MG63 (cell line): ENCODE measurements at places on chromosomes 3 and 15. TPM values are rescaled to one million over a fixed set of nuclear protein-coding genes. Genes with fewer than 3 reads are reported as not detected.
A peak's percentile ranks its signal among the peaks of the same experiment; 100 is the strongest.

TERB2 gene
- not detected in 2 replicates for total RNA-seq

DNA sequence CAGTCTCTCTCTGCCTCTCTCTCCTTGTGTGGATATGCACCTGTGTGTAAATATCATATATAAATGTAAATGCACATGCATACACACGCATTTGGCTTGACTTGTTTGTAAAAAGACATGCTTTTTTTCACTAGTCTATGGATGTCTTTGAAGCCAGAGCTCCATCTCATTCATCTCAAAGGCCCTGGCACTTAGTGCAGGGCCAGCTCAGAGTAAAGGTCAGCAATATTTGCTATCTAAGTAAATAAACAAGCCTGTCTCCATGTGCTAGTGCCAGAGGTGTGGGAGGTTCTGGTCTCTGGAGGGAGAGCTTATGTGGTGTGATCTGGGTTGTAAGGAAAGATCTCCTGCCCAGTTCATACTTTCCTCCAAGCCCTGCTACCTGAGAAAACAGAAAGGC lies 5.6 kb downstream of the CLSTN2 start:
- peak; percentile 24 for DNase-seq

SYNPR gene
- not detected in 2 replicates for total RNA-seq

- no peak for DNase-seq
These were observed 36.7 kb downstream of the TM2D3 start for GRCh38 chr15:101615414-101615985.

- DNase-seq, result no peak
These were observed 81.4 kb upstream of the CRBN start for GRCh38 chr3:3260870-3261269.

DNA sequence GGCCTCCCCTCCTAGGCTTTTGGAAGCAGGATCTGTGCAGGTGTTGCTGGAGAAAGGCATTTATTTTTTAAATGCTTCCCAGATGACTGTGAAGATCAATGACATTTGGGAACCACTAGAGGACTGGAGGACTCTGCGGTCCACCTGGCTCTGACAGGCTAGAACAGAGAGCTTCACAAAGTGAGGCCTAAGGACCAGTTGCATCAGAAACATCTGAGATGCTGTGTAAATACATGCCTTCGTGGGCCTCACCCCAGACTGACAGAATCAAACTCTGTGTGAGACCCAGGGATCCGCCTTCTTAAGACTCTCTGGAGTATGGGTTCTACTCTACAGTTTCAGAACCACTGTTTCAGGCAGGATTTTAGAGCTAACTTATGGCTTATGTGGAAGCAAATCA lies 105.0 kb upstream of the ICE2 start:
- DNase-seq, result no peak

DNA sequence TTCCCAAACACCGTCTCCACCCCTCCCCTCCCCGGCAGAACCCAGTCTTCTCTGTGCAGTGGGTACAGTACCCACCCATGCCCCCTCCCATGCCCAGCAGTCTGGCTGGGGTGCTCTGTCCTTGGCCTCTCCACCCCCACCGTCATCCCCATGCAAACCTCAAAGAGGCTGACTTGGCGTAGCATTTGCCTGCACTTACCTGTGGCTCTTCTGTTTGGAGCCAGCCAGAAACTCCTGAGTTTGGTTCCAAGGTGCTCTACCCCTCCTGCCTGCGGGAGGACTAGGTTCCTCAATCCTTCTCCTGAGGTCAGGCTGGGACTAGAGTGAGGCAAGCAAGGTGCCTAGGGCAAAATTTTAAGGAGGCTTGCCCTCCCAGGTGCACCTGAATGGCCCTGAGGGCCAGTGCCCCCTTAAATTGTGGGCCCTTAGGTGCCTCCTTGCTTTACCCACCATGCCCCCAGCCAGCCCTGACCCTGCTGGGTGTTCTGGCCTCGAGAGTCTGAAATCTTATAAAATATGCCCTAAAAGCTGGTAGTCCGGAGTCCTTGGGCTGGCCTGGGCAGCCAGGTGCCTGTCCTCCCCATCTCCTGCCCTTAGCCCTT lies 47.1 kb upstream of the C15orf39 start:
- DNase-seq, result no peak

DNA sequence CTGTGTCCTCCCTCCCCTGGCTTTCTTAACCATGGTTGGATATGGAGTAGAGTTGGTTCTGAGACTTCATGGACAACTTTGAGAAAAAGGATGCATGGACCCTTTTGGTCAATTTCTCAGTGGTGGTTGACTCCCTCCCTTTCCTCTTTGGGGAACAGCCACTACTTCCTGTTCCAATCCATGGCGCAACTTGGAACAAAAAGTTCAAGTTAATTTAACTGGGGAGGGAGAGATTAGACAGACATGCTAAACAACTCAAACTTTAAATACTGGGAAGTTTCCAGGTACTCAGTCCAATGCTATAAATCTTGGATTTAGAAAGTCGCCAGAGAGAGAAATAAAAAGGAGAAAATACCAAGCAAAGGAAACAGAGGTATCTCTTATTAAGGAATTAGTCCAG lies 202.2 kb downstream of the PDZRN3 start:
- DNase-seq, result no peak

IQCF6 gene
- not detected in 2 replicates for total RNA-seq

LIPH gene
- not detected in 2 replicates for total RNA-seq

GRCh38 chr15:47620960-47621681 lies 96.2 kb upstream of the SEMA6D start:
- DNase-seq, result no peak

- DNase-seq, result no peak
These were observed 8.2 kb downstream of the XYLB start for GRCh38 chr3:38354588-38355330.

CHRFAM7A gene
- 0.20 and 3.1 TPM in 2 replicates for total RNA-seq

- DNase-seq, result no peak
These were observed 12.5 kb downstream of the GLDN start for GRCh38 chr15:51353976-51354375.

DNA sequence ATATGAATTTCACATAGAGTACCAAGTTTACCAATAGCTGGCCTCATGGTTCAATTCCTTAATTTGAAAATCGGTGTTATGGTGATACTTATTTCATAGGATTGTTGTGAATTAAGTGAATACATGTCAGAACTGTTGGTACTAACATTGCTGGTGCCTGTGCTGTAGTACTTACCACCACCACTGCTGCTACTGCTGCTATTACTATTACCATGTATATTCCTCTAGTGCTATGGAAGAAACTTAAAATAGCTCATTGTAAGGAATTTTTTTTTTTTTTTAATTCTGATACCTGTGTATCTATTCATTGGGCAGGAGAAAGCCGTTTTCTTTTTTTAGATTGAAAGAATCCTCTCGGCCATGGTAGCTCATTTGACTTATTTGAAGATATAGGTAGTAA lies 3.6 kb downstream of the FYTTD1 start:
- no peak for DNase-seq

DNA sequence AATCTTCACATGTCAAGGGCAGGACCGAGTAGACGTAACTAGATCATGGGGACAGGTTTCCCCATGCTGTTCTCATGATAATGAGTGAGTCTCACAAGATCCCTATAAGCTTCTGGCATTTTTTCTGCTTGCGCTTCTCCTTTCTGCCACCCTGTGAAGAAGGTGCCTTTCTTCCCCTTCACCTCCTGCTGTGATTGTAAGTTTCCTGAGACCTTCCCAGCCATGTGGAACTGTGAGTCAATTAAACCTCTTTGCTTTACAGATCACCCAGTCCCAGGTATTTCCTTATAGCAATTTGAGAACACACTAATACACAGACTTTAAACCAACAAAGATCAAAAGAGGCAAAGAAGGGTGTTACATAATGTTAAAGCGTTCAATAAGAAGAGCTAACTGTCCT lies 156.6 kb upstream of the UBE2E2 start:
- no peak for DNase-seq

GRCh38 chr3:123804676-123805075 lies 79.5 kb downstream of the MYLK start:
- no peak for DNase-seq

GRCh38 chr15:40342416-40343320 lies 1.9 kb upstream of the CCDC9B start:
- no peak for DNase-seq

GRCh38 chr15:75508840-75509532 lies 57.5 kb upstream of the SIN3A start:
- no peak for DNase-seq

GPR62 gene
- total RNA-seq, result not detected in 2 replicates

- DNase-seq, result peak; percentile 29
These were observed 43.1 kb upstream of the SLC25A36 start for GRCh38 chr3:140898340-140899180.

CLRN1 gene
- not detected in 2 replicates for total RNA-seq

DNA sequence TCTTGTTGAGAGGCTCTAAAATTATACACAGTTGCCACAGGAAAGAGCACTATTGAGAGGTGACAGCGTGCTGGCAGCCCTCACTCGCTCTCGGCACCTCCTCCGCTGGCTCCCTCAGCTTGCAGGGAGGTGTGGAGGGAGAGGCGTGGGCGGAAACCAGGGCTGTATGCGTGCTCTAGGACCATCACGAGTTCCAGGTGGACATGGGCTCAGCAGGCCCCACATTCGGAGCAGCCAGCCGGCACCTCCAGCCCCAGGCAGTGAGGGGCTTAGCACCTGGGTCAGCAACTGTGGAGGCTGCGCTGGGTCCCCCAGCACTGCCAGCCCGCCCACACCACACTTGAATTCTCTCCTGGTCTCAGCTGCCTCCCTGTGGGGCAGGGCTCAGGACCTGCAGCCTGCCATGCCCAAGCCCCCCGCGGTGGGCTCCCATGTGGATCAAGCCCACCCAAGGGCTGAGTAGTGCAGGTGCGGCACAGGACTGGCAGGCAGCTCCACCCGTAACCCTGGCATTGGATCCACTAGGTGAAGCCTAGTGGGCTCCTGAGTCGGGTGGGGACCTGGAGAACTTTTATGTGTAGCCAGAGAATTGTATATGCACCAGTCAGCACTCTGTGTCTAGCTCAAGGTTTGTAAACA lies 460.6 kb upstream of the ALCAM start:
- no peak for DNase-seq

DNA sequence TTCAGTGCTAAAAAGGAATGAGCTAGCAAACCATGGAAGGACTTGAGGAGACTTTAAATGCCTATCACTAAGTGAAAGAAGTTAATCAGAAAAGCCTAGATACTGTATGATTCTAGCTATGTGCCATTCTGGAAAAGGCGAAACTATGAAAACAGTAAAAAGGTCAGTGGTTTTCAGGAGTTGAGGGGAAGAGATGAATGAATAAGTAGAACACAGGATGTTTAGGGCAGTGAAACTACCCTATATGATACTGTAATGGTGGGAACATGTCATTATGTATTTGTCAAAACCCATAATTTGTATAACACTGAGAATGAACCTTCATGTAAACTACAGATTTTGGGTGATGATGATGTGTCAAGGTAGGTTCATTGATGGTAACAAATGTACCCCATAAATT lies 9.6 kb upstream of the CD276 start:
- DNase-seq, result no peak

KCNH8 gene
- not detected in 2 replicates for total RNA-seq

DNA sequence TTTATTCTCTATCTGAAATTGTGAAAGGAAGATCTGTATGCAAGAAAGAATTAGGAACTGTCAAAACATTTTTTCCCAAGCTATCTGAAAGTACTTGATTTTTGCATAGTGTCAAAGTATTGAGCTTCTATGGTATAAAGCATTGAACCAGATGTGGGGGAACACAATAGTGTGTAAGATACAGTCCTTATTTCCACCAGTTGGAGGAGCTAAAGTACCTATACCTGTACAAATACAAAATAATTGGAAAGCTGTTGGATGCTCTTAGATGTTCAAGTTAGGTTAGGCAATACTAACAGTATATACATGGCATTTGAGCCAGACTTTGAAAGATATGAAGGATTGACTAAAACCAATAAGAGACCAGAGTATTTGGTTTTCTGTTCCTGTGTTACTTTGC lies 148.4 kb downstream of the B3GALNT1 start:
- no peak for DNase-seq

- DNase-seq, result no peak
These were observed 1000.9 kb downstream of the AGBL1 start for GRCh38 chr15:87080547-87080946.

ANKRD63 gene
- not detected in 2 replicates for total RNA-seq

DNA sequence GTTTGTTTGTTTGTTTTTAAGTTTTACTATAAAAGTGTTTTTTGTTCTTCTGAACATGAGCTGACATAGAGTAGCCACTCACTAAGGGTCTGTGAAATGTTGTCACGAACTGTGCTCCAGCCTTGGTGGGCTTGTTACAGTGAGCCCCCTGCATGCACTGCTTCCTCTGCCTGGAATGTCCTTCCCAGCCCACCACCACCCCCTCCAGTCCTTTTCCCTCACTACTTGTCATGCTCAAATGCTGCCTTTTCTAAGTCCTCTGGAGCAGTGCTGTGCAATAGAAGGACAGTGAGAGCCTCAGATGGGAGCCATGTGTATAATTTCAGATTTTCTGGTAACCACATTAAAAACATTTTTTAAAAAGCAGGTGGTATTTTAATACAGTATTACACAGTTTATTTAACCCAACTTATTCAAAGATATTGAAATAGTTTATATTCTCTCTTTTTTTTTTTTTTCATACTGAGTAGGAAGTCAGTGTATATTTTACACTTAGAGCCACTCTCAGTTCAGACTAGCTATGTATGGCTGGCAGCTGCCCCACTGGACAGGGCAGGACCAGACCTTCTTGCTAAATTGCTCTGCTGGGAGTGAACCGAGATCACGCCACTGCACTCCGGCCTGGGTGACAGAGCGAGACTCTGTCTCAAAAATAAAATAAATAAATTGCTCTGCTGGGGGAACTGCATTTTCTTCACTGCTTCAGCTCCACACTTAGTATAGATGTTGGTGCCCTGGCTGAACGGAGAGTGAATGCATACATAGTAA lies 26.9 kb downstream of the MKRN2OS start:
- DNase-seq, result no peak

DNA sequence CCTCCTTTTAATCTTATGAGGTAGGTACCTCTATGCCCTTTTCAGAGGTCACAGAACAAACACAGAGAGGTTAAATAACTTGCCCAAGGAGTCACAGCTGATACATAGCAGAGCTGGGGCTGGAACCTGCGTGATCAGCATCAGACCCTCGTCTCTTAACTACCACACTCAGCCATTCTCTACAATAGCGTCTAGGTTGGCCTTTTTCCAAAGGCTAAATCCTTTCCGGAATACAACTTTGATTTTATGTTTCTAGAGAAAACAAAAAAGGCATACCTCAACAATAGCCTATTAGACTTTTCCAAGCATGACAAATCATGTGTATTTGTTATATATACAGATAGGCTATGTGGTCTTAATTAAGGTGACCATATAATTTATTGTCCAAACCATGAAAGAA lies 187.2 kb downstream of the RORA start:
- DNase-seq, result no peak

GRCh38 chr3:66404903-66405700 lies 95.7 kb downstream of the LRIG1 start:
- DNase-seq, result no peak

RBP2 gene
- not detected in 2 replicates for total RNA-seq

LDHAL6B gene
- total RNA-seq, result not detected in 2 replicates
